CD8-positive, alpha-beta T cell (primary cell): ENCODE measurements at places on chromosomes 11 and 22.

- no peak for DNase-seq
Measured at GRCh38 chr11:127651888-127652221, 651.3 kb upstream of the KIRREL3 start.

DNA sequence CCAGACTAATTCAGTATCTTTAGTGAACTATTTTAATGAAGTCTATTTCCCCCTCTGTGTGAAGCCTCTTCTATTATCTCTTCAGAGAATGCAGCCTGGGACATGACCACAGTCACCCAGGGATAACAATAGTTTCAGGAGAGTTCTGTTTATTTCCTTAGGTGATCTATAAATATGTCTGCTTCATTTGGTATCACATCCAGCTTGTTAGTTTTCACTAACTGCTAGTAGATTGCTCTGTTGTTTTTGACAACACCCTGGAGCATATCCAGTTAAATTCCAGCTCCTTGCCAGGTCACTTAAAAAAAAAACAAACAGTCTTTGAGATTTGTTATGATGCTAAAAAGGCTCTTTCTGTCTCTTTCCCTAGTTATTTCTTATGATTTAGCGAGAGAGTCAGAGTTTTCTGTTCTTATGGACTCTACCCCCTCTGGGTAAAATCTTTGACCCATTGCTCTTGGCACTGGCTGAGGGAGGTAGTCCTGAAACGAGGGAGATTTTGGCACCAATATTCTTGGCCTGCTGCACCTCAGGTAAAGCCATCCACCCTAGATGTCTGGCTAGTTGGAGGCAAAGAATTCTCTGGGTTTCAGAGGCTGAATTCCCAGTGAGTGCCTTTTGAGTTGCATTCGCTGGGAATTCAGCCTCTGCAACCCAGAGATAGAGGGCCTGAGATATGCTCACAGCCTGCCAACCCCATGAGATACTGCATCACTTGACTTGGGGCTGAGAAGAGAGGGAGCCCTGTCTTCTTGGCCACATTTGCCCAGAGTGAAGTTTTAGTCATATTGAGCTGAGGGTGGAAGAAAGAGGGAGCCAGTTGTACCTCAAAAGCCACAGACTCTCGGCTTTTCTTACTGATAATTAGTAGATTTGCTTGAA lies 159.1 kb downstream of the PGR start:
- DNase-seq, result no peak

DNA sequence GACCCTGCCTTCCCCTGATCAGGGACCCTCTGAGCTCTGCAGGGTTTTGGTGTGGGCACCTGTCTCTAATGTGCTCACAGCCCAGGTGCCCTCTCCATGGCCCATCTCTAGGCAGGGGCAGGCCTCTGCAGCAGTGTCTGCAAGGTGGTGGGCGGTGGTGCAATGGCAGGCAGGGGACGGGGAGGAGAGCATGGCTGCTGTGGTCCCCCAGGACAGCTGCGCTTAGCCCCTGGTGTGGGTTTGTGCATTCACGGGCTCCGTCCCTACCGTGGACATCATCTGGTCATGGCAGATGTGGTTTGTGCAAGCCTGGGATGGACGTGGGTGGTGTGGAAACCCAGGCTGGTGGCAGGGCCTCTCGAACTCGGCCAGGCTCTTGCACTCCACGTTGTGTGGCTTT lies 443.1 kb downstream of the TBC1D22A start:
- no peak for DNase-seq

DNA sequence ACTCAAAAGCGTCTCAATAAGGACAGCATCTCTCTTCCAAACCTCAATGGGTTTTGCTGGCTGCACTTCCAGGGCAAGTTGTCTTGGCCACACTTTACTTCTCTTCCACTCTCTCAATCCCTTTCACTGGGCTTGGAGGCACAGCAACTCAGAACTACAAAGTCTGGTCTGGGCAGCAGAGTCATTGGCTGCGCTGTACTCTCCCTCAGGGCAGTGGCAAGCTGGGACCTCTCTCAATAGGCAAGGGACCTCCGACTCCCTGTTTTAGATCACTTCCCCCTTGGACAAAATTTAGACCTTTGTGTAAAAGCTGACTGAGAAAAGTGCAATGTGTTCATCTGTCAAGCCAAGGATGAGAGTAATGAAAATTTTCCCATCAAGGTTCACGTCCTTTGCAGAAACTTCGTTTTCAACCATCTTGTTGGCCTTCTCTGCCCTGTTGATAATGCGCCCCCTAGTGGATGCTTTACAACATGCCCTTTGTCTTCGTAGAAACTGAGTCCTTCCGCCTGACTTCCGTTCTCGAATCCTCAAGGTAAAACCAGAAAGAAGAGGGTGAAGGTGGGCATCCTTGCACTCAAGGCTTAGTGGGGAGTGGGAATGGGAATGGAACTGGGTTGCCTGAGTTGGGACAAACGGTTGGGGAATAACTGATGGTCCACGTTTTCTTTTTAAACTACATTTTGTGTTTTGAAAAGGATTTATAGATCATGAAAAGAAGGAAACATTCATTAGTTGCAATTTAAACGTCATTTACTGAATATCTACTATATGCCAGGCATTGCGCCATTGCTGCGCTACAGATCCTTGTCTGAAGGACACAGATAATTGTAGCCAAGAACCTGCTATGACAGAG lies 99.1 kb downstream of the CD44 start:
- peak; percentile 62 for DNase-seq
